Effector CD4-positive, alpha-beta T cell (primary cell): ENCODE measurements at places on chromosomes 13 and 19.
A peak's percentile ranks its signal among the peaks of the same experiment; 100 is the strongest.

GRCh38 chr13:79966059-79966458 is 374.9 kb downstream of the SPRY2 start:
- DNase-seq, result no peak

DNA sequence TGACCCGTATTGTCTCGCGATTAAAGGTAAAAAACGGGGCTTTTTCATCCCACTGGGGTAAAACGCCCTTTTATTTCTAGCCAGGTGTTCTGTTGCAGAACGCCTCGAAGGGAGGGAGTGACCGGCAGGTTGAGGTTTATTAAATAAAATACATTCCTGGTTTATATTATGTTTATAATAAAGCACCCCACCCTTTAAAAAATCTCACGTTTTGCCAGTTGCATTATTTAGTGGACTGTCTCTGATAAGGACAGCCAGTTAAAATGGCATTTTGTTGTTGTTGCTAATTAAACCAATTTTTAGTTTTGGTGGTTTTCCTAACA is 25.1 kb upstream of the ZNF850 start:
- DNase-seq, result no peak

GRCh38 chr13:97298816-97299215 is 76.7 kb downstream of the MBNL2 start:
- no peak for DNase-seq

DNA sequence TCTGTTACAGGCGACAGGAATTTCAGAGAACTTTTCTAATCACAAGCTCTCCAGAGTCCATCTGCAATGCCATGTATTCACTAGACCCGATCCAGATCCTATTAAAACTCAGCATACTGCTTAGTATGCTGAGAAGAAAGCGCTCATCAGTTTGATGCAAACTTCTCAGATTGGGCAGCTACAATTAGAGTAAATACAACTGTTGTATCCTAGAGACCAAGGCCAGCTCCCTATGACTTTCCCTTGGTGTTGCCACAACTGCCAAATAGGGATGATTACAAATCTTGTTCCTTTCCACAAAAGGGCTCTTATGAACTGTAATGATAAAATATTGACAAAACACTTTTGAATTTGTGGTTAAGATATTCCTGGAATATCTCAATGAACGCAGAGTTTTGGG is 191.2 kb downstream of the SPRY2 start:
- DNase-seq, result no peak

GRCh38 chr19:54882758-54883157 is 8.7 kb downstream of the FCAR start:
- DNase-seq, result no peak

- DNase-seq, result no peak
Observed at GRCh38 chr13:46810440-46810839, 13.5 kb upstream of the ESD start.

DNA sequence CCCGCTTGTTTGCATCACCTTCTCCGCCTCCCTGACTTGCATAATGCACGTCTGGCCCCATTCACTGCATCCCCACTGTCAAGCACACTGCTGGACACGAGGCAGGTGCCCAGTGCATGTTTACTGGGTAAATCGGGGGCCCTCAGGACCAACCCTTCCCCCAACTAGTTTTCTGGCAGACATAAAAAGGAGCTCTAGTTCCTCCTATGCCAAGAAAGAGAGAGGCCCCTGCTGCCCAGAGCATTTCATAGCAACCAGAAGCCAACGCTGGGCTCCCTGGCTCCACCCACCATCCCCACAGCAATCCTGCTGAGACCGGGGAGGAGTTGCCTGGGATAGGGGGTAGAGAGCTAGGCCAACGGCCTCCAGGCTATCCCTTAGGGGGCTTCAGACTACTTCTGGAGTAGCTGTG is 23.2 kb downstream of the ANKRD27 start:
- DNase-seq, result no peak

DNA sequence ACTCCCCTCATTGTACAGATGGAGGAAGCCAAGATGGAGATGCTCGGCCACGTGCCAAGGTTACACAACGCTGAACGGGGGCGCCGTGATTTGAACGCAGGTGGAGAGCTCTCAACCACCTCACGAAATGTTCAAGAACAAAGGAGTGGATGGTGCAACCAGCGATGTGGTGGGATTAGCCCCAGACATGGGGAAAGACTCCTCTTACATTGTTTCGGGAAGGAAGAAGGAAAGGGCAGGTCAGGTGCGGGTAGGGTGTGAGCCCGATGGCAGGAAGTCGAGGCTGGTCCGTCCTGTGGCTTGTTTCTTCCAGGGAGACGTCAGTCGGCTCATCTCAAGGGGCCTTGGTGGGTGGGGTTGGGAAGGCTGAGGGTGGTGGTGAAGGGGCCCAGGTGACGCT is 7.1 kb upstream of the KLK14 start:
- no peak for DNase-seq

DNA sequence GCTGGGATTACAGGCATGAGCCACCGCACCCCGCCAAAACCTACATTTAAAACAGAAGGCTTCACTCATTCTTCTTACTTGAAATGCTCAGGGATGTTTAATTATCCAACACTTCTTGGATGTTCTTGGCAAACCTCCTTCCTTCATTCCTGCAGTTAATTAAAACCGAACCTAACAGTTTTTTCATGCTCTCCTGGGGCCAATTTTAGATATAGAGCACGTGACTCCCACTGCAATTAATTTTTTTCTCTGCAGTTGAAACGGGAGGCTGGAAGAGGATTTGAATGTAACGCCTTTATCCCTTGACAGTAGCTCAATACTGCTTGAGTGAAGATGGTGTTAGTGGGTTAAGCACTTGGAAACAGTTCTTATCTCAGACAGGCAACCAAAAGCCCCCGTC is 4.6 kb upstream of the ACTL9 start:
- DNase-seq, result no peak

DNA sequence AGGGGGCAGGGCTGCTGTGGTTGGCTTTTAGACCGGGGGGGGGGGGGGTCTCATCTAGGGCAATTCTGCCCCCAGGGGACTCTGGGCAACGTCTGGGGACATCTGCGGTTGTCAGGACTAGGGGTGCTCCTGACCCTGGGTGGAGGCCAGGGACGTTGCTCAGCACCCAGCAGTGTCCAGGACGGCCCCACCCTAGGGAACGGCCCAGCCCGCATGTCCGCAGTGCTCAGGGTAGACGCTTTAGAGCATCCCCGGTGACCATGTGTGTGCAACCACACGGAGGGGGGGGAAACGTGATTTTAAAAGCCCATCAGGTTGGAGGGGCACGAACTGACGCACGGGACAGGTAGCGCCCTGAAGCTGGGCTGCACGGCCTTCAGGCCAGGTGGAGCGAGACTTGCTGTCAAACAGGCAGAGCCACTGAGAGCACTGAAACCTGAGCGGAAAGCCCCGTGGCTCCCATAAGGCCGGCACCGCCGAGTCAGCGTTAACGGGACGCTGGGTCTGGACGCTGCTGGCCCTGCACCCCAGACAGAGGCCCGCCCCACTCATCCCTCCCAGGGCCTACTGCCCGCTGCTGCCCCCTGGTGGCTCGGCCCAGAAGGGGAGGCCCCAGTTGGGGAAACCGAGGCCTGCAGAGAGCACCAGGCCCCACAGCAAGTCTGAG is 8.3 kb downstream of the CACTIN start:
- DNase-seq, result peak; percentile 38

GRCh38 chr13:33349288-33349985 is 63.9 kb upstream of the STARD13 start:
- no peak for DNase-seq

DNA sequence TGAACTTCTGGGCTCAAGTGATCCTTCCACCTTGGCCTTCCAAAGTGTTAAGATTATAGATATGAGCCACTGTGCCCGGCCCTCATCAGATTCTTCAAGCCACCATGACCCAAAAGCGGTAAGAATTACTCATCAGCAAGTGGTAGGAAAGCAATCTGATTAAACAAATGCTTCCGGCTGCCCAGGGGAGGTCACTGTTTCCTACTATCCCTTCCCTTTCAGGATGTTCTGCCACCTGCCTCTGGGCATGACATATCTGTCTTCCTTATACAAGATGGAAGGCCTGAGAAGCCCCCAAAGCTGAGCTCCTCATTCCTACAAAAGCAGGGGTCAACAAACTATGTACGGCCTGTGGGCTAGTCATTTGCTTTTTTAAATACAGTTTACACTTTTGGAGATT is 7.0 kb downstream of the ABHD8 start:
- DNase-seq, result no peak

DNA sequence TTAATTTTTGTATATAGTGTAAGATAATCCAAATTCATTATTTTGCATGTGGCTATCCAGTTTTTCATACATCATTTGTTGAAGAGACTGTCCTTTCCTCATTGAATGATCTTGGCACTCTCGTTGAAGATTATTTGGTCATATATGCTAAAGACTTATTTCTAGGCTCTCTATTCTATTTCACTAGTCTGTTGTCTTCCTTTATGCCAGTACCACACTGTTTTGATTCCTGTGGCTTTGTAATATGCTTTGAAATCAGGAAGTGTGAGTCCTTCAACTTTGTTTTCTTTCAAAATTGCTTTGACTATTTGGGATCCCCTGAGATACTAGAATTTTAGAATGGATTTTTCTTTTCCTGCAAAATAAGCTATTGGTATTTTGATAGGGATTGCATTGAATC is 24.5 kb downstream of the FNDC3A start:
- no peak for DNase-seq

- DNase-seq, result no peak
Observed at GRCh38 chr19:10288662-10289166, 1.0 kb upstream of the ICAM5 start.

DNA sequence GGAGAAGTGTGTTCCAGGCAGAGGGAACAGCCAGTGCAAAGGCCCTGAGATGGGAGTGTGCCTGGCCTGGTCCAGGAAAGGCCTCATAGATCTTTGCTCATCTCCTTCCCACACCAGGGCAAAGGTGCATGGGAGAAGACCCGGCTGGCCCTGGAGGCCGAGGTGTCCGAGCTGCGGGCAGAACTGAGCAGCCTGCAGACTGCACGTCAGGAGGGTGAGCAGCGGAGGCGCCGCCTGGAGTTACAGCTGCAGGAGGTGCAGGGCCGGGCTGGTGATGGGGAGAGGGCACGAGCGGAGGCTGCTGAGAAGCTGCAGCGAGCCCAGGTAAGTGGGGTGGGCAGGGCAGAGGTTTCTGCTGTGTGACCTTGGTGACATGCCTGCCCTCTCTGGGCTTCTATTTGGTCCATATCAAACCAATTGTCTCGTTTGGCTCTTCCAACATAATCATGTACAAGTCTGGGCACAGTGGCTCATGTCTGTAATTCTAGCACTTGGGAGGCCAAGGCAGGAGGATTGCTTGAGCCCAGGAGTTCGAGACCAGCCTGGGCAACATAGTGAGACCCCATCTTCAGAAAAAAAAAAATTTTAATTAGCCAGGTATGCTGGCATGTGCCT is 51.1 kb downstream of the KCNC3 start:
- no peak for DNase-seq

DNA sequence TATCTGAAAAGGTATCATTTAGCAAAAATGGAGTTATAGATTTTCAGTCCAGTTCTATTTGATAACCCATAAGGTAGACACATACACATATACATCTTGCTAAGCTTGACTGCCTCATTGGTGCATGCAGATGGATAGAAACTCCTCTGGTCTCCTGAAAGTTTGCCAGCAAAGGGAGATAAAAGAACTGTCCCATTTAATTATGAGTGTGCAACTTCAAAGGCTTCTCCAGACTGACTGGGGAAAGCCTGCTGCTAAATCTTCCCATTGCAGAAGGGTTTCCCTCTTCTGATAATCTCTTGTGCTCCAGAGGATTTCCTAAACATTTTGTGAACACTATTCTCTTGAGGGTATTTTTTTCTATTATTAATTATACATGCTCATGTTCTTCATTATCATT is 131.9 kb downstream of the ITGBL1 start:
- no peak for DNase-seq

DNA sequence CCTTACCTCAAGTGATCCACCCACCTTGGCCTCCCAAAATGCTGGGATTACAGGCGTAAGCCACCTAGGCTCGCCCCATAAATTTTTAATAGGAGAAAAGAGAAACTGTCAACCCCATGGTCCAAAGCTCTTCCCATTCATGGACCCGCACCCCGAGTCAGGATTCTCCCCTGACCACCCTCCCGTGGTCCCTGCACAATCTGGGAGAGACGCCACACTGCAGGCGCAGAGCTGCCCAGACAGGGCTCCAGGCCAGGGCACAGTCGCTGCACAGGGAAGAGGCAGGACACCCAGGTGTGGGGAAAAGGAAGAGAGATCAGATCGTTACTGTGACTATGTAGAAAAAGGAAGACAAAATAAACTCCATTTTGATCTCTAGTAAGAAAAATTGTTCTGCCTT is 54.5 kb downstream of the ZNF93 start:
- DNase-seq, result no peak

DNA sequence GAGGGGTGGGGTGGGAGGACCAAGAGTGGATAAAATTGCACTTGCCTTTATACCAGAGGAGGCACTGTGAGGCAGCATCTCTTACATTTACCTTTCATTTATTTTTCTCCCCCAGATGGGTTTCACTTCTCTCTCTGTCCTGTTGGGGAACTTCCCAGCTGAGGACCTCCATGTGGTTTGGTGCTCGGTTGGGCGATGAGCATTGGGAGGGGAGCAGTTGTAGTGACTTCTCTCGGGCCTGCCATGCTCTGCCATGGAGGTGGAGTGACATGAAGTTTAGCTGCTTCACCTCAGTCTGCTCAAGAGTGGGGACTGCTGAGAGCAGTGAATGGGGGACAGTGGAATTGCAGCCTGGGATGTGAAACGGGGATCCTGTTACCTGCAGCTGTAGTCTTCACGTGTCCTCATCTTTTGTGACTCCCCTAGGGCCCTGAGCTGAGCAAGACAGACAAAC is 23.1 kb upstream of the CXCL17 start:
- no peak for DNase-seq

GRCh38 chr19:49749055-49749716 is 13.9 kb downstream of the TSKS start:
- DNase-seq, result no peak

- DNase-seq, result no peak
Observed at GRCh38 chr13:110387451-110388107, 80.5 kb downstream of the COL4A2 start.

GRCh38 chr19:3816566-3817218 is 30.5 kb upstream of the MATK start:
- DNase-seq, result no peak

- DNase-seq, result no peak
Observed at GRCh38 chr13:30895773-30896172, 10.3 kb upstream of the MEDAG start.

DNA sequence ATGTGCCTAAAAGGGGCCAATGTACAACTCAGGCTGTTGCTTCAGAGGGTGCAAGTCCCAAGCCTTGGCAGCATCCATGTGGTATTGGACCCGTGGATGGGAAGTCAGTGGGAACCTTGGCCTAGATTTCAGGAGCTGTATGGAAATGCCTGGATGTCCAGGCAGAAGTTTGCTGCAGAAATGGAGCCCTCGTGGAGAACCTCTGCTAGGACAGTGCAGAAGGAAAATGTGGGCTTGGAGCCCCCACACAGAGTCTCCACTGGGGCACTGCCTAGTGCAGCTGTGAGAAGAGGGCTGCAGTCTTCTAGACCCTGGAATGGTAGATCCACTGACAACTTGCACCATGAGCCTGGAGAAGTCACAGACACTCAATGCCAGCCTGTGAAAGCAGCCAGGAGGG is 28.5 kb downstream of the GPC5 start:
- DNase-seq, result no peak

GRCh38 chr13:81021284-81021840 is 680.4 kb upstream of the SPRY2 start:
- DNase-seq, result no peak
